Natural killer cell treated with Interleukin-12 subunit alpha and Interleukin-12 subunit beta and Interleukin-15 and Interleukin-18, amount 100 ng/mL, for 72 hours (primary cell): ENCODE measurements at places on chromosomes 16 and 17.

GRCh38 chr16:72015124-72015523, 6.6 kb downstream of the DHODH start:
- DNase-seq: no peak

GRCh38 chr17:41324180-41325075, 8.9 kb upstream of the KRTAP17-1 start:
- DNase-seq: no peak

GRCh38 chr16:50857881-50858280, 116.0 kb downstream of the CYLD start:
- DNase-seq: no peak

DNA sequence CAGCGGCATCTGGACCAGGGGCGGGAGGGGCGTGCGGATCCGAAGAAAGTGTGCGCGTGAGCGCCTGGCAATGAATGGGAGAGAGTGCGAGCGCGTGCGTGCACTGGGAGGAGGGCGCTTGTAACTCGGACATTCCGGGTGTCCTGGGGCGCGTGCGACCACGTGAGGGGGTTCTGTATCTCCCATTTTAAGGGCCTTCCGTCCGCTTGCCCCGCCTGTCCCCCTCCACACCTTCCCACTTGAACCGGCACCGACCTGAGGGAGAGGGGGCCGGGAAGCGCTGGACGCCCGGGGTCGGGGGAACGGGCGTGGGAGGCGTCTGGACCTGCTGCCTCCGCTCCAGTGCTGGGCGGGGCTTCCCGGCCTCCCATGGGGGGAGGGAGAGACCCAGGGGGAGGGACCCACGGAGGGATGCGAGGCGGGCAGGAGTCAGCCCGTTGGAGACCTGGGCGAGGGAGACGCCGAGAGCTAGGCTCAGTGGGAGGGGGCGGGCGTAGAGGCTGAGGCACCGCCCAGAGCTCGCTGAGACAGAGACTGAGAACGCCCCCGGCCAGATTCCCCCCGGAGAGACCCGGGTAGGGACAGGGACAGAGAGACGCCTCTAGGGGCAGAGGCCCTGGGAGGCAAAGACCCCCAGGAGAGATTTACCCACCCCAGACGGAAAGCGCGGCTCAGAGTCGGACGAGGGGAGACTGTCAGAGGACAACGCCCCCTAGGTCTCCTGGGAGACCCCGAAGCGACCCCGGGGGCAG, at the start of gene KREMEN2:
TSS of gene KREMEN2 (plus strand) at position 553 of the 752 bp plus-strand sequence. CDS start 246 bp downstream, outside the sequence.
- DNase-seq: no peak

GRCh38 chr17:18977646-18978045, 25.7 kb downstream of the SLC5A10 start:
- no peak for DNase-seq

DNA sequence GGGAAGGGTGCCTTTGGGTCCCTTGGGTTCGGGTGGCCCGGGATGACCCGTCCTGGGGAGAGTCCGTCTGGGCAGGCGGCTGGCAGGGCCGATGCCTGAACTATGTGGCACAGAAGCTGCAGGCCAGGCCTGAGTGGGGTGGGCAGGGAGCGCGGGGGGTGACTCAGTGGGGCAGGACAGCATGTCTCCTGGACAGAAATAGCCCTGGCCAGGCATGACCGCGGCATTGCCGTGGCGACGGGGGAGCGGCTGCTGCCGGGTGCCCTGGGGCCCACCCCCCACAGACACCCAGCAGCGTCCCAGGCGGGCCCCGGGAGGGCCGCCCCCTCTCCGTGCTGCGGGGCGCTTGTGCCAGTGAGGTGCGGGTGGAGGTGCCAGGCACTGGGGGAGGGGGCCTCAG, 1.8 kb upstream of the C1QTNF8 start:
- DNase-seq: no peak

- DNase-seq: no peak
Measured at GRCh38 chr17:71057448-71057847, 888.1 kb downstream of the KCNJ2 start.

DNA sequence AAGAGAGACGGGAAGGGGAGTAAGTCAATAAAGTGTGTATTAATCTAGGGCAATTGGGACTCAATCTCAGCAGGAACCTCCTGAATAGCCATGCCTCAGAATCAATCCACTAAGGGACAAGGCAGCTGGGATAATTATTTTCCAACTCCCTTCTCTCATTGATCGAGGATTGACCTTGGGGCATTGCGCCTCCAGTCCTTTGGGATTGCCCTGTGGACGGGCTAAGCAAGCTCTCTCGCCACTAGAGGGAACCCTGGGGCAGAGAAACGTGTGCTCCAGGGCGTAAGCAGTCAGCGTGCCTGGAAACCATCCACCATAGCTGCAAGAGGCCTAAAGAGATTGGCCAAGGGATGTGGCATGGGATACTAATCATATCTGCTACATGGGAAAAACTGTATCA, 53.9 kb upstream of the ERCC4 start:
- DNase-seq: no peak

GRCh38 chr16:64122177-64122576, 999.7 kb downstream of the CDH11 start:
- DNase-seq: no peak

DNA sequence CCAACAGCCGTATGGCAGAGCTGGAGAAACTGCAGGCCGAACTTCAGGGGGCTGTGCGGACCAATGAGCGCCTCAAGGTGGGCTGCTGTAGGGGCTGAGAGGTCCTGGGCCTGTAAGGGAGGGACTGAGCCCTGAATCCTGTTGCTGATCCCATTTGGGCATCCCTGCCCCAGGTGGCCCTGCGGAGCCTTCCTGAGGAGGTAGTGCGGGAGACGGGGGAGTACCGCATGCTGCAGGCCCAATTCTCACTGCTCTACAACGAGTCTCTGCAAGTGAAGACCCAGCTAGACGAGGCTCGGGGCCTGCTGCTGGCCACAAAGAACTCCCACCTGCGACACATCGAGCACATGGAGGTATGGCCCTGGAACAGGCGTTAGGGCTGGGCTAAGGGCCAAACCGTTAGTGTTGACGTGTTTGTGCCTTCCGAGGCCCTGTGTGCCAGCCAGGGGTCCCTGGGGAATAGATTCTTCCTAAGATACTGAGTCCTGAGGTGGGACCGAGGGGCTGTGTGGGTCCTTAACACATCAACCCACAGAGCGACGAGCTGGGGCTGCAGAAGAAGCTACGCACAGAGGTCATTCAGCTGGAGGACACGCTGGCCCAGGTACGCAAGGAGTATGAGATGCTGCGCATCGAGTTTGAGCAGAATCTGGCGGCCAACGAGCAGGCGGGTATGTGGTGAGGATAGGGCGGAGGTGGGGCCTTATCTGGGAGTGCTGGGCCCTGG, 4.2 kb downstream of the RNF40 start:
- peak; percentile 58 for DNase-seq

- no peak for DNase-seq
Measured at GRCh38 chr16:4328046-4328781, 12.3 kb downstream of the GLIS2 start.

DNA sequence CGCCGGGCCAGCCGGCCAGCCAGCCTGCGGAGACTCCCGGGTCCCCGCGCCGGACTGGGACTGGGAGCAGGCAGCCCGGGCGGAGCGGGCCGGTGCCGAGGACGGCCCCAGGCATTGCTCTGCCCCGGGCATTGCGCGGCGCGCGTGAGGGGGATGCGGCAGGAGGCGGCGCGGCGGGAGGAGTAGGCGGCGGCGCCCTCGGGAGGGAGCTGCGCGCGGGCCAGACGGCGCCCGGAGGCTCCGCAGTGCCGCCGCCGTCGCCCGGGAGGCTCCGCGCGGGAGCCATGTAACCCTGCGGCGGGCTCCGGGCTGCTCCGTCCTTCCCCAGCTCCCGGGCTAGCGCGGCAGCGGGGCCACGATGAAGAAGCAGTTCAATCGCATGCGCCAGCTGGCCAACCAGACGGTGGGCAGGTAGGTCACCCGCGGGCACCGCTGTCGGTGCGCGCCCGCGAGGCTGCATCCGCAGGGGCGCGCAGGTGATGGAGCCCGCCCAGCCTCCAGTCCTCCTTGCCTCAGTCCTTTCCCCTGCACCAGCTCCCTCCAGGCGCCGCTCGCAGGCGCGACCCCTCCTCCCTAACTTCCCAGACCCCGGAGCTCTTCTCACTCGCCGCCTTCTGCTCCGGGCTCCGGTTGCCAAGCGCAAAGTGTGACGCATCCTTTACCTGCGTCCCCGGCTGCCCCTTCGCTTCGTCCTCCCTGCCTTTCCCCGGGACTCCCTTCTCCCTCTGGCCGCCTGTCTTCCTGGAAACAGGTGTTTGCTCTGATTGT, at the start of gene ARHGAP44:
TSS of gene ARHGAP44 (plus strand) at position 18 of the 768 bp plus-strand sequence. CDS start at position 359, 341 bp downstream.
- DNase-seq: no peak

- DNase-seq: no peak
Measured at GRCh38 chr16:78045865-78046581, 23.7 kb downstream of the CLEC3A start.

DNA sequence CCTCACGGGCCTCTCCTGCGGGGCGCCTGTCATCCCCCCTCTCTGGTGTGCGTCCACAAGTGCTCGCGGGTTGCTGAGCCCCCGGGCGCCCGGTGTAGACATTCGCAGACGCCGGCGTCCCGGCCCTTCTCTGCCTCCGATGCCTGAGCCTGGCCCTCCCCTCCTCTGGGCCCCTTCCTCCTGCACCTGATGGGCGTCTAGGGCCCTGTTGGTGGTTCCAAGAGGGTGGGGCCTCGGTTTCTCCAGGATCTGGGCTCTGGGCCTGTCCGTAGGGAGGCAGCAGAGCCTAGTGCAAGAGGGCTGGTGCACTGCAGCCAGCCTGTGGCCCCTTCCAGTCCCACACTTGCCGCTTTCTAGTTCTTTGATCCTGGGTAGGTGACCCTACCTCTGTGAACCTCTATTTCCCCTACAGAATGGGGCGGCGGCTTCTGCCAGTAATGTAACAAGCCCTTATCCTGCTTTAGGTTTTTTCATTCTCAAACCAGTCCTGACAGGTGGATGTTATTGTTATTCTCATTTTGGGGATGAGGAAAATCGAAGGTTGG, 623 bp downstream of the E4F1 start:
- no peak for DNase-seq

GRCh38 chr17:77151186-77151585, 10.4 kb downstream of the SEC14L1 start:
- DNase-seq: no peak

DNA sequence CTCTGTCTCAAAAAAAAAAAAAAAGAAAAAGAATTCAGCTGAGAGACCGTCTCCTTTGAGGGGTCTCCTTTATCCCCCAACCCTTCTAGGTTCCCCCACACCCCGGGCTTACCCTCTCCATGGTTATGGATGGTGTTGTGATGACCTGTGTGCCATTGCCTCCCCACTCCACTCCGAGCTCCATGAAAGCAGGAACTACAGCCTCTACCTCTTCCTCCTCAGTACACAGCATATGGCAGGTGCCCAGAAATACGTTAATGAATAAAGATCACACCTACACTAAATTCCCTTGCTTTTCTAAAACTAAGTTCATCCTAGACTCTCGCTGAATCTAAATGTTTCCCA, 17.2 kb downstream of the COPRS start:
- DNase-seq: no peak

DNA sequence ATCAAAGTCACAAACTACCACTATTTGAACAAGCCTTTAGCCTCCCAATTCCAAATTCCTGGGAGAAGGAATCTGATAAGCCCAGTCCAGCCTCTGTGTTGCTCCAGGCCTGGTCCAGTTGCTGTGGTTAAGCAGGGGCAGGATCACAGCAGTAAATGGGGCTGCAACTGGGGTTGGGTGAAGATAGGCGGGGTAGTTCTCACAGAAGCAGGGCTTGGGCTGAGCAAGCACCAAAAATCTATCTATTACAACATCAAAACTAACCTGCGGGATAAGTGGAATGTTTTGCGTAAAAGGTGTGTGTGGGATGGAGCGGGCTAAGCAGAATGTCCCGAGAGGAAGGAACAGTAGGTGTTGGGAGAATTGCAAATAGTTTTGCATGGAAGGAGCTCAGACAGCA, 23.0 kb upstream of the RNF135 start:
- no peak for DNase-seq

DNA sequence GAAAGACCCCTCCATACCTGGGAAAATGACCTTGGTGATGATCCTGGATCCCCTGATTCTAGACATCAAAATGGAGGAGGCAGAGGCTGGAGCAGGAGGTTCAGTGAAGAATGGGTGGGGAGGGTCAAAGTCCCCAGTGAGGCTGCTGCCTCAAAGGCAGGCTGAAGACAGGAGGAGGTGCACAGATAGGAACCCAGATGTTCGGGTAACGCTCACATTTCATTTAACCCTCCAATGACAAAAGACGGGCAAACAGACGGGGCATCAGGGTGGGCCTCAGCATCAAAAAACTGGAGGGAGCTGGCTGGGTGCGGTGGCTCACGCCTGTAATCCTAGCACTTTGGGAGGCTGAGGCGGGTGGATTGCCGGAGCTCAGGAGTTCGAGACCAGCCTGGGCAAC, at the start of gene ANKRD40CL:
TSS of gene ANKRD40CL (minus strand) at position 73 of the 400 bp plus-strand sequence. CDS start 605 bp downstream, outside the sequence.
- DNase-seq: no peak

GRCh38 chr17:73711184-73711583, 66.9 kb upstream of the SDK2 start:
- DNase-seq: no peak

DNA sequence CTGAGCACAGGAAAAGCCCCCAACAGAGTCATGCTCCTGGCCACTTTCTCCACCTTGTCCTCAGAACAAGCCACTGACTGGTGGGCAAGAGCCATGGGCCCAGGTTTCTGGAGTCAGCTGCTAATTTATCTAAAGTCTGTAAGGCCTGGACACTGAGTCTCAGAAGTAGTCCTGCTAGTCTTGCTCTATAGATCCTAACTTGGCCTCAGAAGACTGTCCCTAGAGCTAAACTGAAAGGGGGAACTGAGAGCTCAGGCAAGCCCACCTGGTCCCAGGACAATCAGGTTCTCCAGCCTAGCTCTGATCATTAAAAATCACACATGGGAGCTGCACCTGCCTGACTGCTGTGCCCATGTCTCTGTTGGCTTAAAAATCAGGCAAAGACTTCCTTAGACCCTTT, 485.8 kb downstream of the SLC39A11 start:
- DNase-seq: no peak

GRCh38 chr17:29710891-29711418, 88.2 kb upstream of the CORO6 start:
- no peak for DNase-seq

- no peak for DNase-seq
Measured at GRCh38 chr17:19987897-19988296, 10.3 kb upstream of the AKAP10 start.

DNA sequence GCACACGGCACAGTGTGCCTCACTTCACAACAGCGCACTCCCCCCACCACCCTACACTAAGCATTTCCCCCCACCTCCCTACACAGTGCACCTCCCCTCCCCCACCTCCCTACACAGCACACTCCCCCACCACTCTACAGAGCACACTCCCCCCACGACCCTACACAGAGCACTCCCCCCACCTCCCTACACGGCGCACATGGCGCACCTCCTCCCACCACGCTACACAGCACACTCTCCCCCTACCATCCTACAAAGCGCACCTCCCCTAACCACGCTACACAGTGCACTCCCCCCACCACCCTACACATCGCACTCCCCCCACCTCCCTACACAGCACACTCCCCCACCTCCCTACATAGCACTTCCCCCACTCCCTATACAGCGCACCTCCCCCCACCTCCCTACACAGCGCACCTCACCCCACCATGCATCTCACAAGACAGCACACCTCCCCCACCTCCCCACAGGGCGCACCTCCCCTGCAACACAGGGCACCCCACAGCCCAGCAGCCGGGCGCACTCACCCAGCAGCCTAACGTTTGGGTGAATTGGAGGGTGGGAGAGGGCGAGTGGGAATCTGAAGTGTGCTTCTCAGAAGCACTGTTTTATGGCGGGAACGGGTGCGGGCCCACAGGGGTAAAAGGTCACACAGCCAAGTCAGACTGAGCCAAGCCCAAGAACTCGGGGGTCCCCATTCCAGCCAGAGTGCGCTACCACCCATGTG, 10.3 kb downstream of the KNOP1 start:
- no peak for DNase-seq
